ENCODE measurements at places on chromosomes 7 and 10. TPM values are rescaled to one million over a fixed set of nuclear protein-coding genes. Genes with fewer than 3 reads are reported as not detected.

Gene PRKCQ
- total RNA-seq: 46.3 TPM

Gene IDI2
- total RNA-seq: not detected

Gene EGFR
- total RNA-seq: not detected

Gene CCSER2
- total RNA-seq: 56.9 TPM

Gene ADRB1
- 0.40 TPM for total RNA-seq

Gene ITGB8
- not detected for total RNA-seq

- no peak for DNase-seq
Measured at GRCh38 chr7:137545059-137545716, 201.7 kb upstream of the PTN start.

GRCh38 chr7:41878309-41879295 is 175.7 kb upstream of the INHBA start:
- no peak for DNase-seq

DNA sequence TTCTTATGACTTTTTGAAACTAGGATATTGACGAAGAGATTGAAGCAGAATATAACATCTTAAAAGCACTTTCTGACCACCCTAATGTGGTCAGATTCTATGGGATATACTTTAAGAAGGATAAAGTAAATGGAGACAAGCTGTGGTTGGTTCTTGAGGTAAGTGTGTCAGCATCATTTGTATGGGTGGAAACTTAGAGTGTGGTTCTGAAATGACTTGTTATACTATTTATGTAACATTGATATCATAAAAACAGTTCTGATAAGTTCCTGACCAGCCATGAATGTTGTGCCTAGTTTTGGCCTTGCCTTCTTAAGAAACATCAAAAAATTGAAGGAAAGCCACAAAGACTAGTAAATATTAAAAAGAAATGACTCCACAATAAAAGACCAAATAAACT is 20.8 kb downstream of the MYO3A start:
- no peak for DNase-seq

DNA sequence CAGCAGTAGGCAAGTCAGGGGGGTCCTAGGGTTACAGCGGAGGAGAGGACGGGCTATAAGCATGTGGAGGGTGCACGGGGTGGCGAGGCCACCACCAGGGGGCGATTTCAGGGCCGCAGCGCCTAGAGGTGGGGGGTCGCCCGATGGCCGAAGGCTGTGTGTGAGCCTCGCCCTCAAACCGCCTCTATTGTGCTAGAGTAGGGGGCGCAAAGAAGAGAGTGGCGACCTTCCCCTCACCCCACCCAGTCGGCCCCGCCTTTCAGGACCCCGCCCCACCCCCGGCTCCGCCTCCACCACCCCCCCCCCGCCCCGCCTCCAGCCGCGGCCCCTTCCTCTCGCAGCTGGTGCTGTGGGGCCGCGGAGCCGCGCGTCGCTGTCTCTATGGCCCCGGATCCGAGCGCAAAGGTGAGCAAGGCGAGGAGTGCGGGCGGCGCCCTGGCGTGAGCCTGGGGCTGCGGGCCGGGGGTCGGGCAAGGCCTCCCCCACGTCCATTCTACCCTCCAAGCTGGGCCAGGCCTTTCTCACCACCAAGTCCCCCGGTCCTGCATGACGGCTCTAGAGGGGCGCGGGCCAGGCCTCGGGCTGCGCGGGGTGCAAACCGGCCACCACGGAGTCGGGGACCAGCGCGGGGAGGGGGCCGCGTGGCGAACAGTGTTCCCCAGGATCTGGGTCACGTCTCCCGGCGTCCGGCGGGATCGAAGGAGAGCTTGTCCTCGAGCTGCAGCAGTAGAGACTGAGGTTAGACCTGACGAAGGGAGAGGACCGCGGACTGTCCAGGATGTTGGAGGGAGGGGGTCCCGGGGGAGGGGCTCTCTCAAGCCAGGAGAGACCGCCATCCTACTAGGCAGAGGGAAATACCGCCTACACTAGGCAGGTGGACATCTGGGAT is at the start of gene SEMA4G:
SEMA4G (plus strand) TSS at position 318 of the 889 bp plus-strand sequence. CDS start 3,409 bp downstream, outside the sequence.
- peak; percentile 64 for DNase-seq

DNA sequence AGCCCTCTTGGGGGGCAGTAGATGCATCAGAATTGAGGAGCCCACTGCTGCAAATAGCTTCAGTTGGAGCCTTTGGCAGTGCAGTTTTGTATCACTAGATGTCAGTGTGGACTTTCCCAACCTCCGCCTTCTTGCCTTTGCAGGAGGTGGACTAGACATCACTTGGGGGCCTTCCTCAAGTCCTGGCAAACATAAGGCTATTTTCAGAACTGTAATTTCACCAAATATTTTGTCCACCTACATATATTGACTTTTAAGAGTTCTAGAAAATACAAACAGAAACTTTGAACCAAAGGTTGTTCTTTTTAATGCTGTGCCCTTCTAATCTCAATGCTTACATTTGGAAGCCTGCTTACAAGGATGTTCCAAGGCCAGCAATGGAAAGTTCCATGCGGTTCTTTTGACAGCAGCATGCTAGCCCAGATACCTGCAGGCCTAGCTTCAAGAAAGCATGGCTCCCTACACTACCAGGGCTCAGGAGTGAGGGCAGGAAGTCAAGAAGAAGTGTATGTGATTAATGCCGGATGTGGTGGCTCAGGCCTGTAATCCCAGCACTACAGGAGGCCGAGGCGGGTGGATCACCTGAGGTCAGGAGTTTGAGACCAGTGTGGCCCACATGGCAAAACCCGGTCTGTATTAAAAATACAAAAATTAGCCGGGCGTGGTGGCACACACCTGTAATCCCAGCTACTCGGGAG is 8.0 kb upstream of the ZNRF2 start:
- peak; percentile 71 for DNase-seq

GRCh38 chr7:116173051-116174028 is 37.0 kb upstream of the TES start:
- peak; percentile 27 for DNase-seq

GRCh38 chr7:117596134-117596533 is 116.3 kb downstream of the CFTR start:
- no peak for DNase-seq

GRCh38 chr10:71716426-71716825 is 3.2 kb downstream of the C10orf105 start:
- DNase-seq: no peak

- DNase-seq: no peak
Measured at GRCh38 chr10:118569882-118570252, 25.6 kb downstream of the PRLHR start.

GRCh38 chr10:13769946-13770345 is 183.2 kb downstream of the PRPF18 start:
- DNase-seq: no peak

DNA sequence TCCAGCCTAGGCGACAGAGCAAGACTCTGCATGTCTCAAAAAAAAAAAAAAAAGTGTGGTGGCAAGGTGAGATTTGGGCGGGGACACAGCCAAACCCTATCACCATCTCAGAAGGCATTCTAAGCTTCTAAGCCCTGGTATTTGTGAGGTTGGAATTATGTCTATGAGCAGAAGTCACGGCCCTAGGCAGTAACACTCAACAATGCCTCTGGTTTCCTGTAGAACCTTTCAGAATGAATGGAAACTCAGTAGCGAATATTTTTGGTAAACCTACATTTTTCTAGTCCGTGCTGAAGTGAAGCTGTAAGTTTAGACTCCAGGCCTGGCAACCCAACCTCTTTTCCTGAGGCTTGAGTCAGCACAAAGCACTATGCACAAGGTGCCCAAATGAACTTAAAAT is 88.3 kb downstream of the FAM107B start:
- peak; percentile 4 for DNase-seq

DNA sequence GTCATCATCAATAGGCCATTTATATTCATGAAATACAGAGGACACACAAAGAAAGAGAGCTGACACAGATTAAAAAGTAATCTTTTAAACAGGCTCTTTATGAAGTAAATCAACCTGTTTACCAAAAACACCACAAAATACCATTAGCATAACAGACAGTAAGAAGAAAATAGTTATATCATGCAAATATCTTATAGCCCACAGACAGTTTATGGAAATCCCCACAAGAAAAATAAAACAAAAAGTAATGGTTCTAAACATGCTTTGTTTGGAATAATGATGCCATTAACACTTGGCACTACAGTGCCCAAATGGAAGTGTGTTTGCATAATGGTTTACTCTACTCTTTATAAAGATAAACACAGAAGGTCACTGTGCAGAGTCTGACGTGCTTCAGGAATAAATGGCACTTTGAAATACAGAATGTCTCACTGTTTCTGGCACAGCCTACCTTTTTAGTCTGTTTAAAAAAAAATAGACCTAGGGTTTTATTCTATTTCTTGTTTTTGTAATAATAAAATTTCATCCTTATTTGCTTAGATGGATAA is 30.1 kb downstream of the SEMA3D start:
- no peak for DNase-seq

GRCh38 chr10:4474829-4475228 is 351.2 kb upstream of the AKR1E2 start:
- no peak for DNase-seq

GRCh38 chr10:98425511-98426352 is 10.8 kb upstream of the PYROXD2 start:
- DNase-seq: peak; percentile 70

- no peak for DNase-seq
Measured at GRCh38 chr10:21238044-21238443, 287.4 kb downstream of the SKIDA1 start.

DNA sequence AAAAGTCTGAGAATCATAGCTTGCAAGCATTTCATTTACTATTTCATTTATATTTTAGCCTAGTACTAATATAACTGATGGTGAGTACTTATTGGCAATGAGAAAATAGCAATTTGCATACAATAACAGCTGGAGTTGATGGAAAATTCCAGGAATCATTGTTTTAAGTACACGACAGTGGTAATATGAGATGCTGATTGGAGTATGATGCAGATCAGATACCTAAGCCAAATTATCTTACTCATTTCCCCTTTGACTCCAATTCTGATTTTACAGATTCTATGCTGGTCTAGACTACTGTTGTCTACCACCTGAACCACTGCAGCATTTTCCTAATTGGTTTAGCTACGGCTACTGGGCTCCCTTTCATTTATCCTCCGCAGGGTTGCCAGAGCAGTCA is 36.7 kb downstream of the GNG11 start:
- DNase-seq: no peak

GRCh38 chr7:140475747-140476333 is 3.5 kb downstream of the MKRN1 start:
- peak; percentile 71 for DNase-seq
